Activated naive CD4-positive, alpha-beta T cell treated with anti-CD3 and anti-CD28 coated beads, Interleukin-2, amount 50 U/mL, for 72 hours (primary cell): ENCODE measurements at places on chromosomes 4 and X. TPM values are rescaled to one million over a fixed set of nuclear protein-coding genes. Genes with fewer than 3 reads are reported as not detected.
A peak's percentile ranks its signal among the peaks of the same experiment; 100 is the strongest.

- DNase-seq = no peak
Observed at GRCh38 chrX:46340696-46341095, 204.5 kb downstream of the ZNF674 start.

DNA sequence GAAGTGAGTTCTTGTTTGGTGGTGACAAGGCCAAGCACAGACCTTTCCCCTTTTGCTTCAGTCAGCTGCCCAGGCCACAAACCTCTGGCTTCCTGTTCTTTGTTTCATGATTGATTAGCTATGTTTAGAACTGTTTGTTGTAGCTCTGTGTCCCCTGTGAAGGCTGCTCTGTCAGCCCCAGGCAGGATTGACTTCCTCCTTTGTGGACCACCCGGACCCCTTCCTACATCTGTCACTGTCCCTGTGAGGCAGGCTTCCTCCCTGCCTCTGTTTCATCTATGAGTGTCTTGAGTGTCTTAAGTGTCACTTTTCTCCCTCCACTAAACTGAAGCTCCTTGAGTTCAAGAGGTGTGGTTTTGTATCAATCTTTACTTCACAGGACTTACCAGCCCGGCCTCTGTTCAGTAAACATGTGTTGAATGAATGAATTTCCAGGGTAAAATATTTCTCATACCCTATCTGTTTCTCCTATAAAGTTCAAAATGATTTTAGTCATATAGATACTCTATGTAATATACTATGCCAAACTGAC, 83.5 kb downstream of the ZNF674 start:
- no peak for DNase-seq

- DNase-seq = no peak
Observed at GRCh38 chr4:105174098-105174497, 27.4 kb downstream of the TET2 start.

- no peak for DNase-seq
Observed at GRCh38 chrX:44071847-44072551, 98.8 kb upstream of the NDP start.

- no peak for DNase-seq
Observed at GRCh38 chr4:143618811-143619210, 81.7 kb downstream of the FREM3 start.

GRCh38 chr4:81454499-81454898, 17.2 kb downstream of the RASGEF1B start:
- peak; percentile 38 for DNase-seq

DNA sequence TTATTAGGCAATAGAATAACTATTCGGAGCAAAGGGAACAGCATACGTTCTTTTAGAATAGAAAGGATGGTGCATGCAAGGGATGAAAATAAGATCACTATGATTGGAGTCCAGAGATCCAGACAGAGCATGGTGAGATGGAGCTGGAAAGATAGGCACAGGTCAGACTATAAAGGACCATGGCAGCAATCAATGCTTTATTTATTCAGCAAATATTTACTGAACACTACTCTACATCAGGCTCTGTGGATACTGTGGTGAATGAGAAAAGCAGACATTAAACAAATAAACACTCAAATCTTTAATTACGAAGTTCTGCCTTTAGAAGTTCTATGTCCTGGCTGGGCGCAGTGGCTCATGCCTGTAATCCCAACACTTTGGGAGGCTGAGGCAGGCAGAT, 44.7 kb upstream of the ACSL4 start:
- no peak for DNase-seq

GRCh38 chr4:8167815-8168214, 9.2 kb upstream of the ABLIM2 start:
- no peak for DNase-seq

Gene BMP3
- not detected for total RNA-seq

Gene LEF1
- 291 TPM for total RNA-seq

Gene SPANXN3
- not detected for total RNA-seq

Gene SYN1
- 3.0 TPM for total RNA-seq
